ENCODE measurements at places on chromosomes 3 and 15.

DNA sequence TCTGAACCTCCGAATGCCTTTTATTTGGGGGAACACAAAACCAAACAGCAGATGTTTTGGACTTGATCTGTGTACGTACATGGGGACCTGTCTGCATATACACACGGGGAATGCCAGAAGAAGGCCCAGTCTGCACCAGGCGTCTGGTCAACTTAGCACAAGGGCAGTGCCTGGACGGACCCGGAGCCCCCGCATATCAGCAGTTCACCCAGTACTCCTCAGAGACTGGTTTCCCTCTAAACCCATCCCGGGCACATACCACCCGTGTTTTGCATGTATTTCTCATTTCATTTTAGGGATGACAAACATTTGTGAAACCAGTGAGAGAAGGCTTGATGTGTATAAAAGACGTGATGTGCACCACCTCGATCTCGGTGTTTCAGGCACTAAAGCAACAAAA, 49.7 kb downstream of the KLHL25 start:
- peak; percentile 37 for DNase-seq

DNA sequence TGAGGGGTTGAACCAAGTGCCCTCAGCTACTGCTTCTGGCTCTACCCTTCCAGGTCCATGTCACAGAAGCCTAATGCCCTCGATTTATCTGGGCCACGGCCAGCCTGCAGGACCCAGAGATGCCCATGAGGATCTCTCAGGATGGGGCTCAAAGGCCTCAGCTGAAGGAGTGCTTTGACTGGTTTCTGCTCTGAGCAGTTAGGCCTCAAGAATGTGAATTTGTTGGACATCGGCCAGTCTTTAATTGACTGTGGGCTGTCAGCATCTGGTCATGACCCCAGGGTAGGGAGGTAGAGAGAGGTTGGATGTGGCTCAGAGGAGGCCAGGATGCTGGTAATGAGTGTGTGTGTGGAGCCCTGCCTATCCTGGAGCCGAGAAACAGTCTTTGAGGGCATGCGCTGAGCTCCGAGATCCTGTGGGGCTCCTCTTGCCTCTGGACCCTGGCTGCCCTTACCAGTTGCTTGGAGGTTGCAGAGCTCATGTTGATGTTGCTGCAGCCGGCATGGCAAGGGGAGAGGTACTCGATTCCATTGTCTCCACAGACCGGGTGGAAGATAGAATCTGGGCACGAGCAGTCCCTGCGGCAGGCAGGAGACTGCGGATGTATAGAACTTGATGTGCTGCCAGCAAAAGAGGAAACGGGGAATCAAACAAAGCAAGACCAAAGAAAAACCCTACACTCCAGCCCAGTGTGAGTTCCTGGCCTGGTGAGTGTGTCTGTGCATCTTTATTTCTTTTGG, 49.1 kb upstream of the RAB6B start:
- no peak for DNase-seq

- DNase-seq = no peak
Measured at GRCh38 chr15:43915631-43916325, 89.0 kb downstream of the WDR76 start.

DNA sequence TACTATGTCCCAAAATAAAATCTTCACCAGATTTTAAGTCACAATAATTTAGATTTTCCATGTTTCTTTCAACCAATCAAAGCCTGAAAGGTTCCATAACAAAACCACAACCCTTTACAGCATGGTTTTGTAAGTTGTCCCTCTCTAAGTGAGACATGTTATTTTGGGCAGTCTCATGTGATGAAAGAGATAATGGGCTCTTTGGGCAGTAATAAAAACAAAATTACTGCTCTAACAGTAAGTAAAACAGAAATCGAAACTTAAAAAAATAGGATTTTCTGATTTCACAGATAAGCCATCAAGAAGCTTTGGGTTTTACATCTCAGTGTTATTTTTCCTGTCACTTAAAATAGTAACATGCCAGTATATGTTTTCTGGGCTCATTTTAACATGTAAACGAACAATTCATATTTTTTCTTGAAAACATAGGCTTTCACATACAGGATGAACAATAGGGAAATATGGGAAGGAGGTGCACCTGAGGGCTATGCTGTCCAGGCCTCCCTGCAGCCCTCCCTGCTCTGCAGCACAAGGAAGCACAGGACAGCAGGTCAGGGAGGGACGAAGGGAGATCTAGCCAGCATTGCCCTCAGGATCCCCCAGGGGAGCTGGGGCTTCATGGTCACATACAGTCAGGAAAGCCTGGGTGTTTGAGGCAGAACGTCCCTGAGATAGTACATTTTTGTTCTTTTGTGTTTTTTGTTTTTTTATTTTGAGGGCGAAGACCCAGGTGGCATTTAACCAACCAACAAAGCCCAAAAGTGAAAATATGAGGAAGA, 157.4 kb downstream of the SHOX2 start:
- no peak for DNase-seq

GRCh38 chr15:78533331-78533730, 6.9 kb upstream of the PSMA4 start:
- DNase-seq = no peak

Measured in ureter (tissue), 1 donor.